Stimulated activated CD8-positive, alpha-beta memory T cell treated with anti-CD3 and anti-CD28 coated beads, Interleukin-4, amount 100 ng/mL, for 4 hours (primary cell): ENCODE measurements at places on chromosomes 4 and X.

DNA sequence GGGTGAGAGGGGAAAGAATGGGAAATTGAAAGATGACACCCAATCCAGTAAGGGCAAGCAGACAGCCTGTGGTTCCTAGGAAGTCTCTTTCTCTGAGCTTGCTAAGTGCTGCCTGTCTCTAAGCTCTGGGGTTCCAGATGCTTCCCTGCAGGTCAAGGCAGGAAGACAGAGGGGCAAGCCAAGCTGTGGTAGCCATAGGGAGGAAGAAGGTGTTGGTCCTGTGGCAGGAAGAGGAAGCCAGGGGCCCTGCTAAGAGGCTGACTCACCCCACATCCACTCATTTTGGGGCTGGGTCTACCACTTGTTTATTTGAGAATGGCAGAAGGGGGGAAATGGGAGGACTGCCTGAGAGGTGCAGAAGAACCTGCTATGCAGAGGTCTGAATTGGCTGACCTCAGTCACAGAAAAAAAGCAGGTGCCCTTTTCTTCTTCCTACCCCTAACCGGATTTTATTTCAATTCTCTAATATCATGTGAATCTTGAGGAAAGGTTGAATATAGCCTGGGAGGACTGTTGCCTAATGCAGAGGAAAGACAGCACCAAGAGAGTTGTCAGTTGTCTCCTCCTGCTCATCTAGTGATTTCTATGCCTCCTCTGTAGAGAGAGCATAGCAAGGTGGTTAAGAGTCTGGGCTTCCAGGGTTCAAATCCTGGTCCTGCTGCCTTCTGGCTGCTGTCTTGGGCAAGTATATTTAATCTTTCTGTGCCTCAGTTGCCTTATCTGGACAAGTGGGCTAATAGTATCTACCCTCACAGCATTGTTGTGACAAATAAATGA, 27.4 kb downstream of the HOPX start:
- DNase-seq, result no peak

DNA sequence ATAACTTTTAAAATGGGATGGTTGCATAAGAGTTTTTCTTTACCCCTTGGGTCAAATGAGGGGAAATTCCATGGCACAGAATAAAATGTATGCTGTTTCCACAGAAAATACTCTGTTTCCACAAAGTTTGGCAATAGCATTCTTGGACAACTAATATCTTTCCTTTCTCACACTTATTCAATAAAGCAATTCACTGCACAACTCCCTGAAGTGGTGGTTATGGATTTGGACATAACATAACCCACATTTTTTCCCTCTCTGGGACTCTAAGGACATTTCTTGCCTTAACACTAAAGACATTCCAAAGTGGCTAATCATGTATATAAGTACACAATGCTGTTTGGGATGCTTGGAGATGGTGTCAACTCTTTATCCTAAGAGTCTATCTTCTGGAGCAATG, 51.7 kb upstream of the GPM6B start:
- DNase-seq, result no peak

- DNase-seq, result no peak
These were observed 186.7 kb upstream of the SLITRK2 start for GRCh38 chrX:145630806-145631435.

DNA sequence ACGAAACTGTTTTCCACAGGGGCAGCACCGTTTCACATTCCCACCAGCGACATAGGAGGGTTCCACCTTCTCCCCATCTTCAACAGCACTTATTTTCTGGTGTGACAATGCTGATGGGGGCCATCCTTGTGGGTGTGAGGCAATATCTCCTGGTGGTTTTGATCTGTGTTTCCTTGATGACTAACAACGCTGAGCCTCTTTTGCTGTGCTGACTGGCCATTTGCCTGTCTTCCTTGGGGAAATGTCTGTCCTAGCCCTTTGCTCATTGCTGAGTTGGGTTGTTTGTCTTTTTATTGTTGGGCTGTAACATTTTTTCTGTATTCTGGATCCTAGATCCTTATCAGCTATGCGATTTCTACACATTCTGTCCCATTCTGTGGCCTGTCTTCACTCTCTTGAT, 33.7 kb downstream of the ATP2B3 start:
- DNase-seq, result no peak

GRCh38 chrX:15127010-15127409, 142.9 kb downstream of the ASB9 start:
- no peak for DNase-seq

DNA sequence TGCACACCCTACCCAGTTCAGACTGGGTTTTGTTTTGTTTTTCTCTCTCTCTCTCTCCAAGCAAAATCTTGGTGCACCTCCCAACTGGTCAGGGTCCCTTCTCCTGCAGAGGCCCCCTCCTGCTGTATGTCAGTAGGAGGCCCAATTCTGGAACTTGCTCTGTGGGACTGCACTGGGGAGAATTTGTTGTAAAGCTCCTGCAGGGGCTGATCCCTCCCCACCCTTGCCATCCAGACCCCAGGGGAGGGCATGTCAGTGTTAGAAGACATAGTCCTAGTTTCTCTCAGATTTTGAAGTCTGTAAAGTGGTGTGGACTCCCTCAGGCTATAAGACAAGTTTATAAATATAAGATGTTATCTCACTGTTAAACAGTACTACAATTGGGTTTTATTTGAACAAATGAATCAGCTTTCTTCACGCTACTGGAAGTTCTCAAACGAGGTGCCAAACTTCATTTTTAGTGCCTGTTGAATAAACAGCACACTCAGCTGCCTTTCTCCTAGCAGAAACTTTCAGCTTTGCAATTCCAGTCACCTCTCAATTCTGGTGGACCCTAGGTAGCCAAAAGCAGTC, 88.6 kb upstream of the FRMPD3 start:
- DNase-seq, result no peak

DNA sequence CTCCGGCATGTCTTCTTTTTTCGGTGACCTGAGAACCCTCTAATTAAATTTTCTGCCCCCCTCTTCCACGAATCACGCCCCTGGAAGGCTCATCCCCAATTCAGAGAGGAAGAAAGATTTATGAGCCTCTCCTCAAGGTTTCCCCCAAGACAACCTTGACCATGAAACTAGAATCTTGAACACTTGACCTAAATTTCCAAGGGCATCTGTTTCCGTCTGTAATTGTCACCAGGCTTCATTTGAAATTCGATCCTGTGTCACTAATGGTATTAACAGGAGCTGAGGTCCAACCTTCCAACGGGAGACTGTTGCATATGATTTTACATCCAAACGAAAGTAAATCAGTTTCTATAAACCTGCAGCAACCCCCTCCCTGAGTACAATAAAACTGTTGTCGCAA, 139.9 kb upstream of the ZIC3 start:
- DNase-seq, result no peak

- DNase-seq, result no peak
These were observed 188.4 kb upstream of the CLNK start for GRCh38 chr4:10872833-10873517.

DNA sequence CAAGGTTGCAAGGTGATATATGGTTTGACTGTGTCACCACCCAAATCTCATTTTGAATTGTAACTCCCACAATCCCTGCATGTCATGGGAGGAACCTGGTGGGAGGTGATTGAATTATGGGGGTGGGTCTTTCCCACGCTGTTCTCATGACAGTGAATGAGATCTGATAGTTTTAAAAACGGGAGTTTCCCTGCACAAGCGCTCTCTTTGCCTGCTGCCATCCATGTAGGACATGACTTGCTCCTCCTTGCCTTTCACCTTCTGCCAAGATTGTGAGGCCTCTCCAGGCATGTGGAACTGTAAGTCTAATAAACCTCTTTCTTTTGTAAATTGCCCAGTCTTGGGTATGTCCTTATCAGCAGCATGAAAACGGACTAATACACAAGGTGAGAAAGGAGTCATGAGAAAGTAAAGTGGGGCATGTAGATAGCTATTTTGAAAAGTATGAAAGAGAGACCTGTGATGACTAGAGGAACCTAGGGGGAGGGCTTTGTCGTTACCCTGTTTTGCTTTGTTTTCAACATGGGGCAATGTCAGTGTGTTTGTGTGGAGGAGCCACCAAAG, 6.3 kb downstream of the ZBTB49 start:
- no peak for DNase-seq

DNA sequence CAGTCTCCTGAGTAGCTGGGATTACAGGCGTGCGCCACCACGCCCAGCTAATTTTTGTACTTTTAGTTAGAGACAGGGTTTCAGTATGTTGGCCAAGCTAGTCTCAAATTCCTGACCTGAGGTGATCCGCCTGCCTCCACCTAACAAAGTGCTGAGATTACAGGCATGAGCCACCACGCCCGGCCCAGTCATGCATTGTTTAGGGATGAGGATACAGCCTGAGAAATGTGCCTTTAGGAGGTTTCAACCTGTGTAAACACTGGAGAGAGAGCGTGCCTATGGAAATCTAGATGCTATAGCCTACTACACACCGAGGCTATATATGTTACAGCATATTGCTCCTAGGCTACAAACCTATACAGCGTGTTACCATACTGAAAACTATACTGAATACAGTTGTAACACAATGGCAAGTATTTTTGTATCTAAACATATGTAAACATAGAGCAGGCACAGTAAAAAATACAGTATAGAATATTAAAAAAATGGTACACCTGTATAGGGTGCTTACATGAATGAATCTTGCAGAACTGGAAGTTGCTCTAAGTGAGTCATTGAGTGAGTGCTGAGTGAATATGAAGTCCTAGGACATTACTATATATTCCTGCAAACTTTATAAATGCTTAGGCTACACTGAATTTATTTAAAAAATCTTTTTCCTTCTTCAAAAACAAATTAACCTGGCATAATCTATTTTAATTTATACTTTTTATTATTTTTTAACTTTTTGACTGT, 588.2 kb upstream of the ADGRL3 start:
- DNase-seq, result no peak

- no peak for DNase-seq
These were observed 47.2 kb downstream of the SEL1L3 start for GRCh38 chr4:25815586-25815985.

DNA sequence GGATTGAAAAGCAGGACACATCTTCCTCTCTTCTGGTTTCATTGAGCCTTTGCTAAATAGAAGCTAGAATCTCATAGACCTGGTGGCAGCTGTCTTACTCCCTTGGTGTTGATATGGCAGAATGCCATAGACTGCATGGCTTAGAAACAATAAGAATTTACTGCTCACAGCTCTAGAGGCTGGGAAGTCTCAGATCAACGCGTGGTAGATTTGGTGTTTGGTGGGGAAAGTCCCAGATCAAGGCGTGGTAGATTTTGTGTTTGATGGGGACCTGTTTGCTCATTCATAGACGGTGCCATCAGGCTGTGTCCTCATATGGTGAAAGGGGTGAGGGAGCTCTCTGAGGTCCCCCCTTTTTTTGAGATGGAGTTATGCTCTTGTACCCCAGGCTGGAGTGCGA, 57.6 kb upstream of the PPP2R3B start:
- DNase-seq, result no peak

DNA sequence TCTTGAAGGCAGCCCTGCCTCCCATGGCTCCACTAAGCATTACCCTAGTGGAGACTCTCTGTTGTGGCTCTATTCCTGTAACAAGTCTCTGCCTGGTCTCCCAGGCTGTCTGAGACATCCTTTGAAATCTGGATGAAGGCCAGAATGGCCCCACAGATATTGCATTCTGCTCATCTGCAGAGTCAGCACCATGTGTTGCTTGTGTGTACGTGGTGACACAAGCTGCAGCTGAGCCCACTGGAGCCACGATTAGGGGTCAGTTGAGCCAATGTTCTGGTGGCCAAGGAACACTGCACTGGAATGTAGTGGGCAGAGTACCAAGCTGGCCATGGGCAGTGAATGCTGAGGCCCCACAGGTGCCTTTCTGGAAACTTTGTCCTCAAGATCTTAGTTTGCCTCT, 29.2 kb downstream of the GRID2 start:
- no peak for DNase-seq

GRCh38 chr4:131411393-131411792, 1737.7 kb upstream of the PCDH10 start:
- DNase-seq, result no peak

GRCh38 chrX:100962811-100963210, 6.7 kb upstream of the ARL13A start:
- no peak for DNase-seq
